Central memory CD4-positive, alpha-beta T cell (primary cell): ENCODE measurements at places on chromosomes 1 and 21.

DNA sequence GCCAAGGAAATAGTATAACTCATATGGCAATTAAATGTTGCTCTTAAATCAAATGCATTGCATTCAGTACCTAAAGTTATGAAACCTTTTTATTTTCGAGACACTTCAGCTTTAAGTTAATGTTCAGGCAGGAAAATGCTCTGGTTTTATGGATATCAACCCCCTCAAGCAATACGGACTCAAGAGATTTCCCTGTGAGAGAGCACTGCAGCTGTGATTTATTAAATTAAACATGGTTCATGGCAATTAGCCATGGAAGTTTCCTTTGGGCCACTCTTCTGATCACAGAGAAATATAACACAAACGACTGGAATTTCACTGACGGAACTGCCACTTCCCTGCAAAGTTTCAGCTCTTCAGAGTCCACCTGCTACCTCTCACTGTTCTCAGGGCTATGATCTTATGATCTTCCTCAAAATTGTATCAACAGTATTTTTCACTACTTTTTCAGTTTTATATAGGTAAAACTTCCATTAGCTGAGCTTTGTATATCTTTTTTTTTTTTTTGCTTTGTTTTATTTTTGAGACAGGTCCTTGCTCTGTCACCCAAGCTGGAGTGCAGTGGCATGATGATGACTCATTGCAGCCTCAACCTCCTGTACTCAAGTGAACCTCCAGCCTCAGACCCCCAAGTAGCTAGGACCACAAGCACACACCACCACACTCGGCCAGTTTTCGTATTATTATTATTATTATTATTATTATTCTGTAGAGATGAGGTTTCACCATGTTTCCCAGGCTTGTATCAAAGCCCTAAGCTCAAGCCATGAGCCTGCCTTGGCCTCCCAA lies 923.1 kb upstream of the TMPRSS15 start:
- DNase-seq: no peak

DNA sequence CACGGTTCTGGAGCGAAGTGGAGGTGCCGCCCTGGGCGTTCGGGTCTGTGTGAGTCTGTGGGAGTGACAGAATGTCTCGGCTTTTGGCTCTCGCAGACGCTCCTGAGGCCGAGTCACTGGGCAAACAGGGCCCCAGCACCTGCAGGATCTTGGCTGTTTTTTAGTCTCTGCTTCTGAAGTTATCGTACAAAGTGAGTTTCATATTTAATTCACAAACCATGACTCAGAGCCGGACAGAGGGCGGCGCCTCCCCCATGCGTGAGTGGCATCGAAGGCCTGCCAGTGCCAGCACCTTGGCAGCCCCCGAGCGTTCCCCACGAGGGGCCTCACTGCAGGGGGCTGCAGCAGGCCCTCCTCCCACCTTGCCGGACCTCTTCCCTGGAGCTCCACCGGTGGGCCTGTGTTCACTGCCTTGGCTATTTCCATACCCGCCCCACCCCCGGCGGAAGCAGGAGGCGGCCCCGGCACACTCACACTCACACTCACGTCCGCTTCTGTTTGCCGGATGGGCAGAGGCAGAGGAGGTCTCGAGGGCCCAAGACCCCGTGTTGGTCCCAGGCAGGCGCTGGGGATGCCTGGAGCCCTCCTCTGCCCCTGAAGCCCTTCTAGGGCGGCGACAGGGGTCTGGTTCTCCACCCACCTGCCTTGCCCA lies 56.3 kb downstream of the MORN1 start:
- DNase-seq: no peak

GRCh38 chr1:40057310-40058030 lies 16.9 kb downstream of the CAP1 start:
- no peak for DNase-seq

DNA sequence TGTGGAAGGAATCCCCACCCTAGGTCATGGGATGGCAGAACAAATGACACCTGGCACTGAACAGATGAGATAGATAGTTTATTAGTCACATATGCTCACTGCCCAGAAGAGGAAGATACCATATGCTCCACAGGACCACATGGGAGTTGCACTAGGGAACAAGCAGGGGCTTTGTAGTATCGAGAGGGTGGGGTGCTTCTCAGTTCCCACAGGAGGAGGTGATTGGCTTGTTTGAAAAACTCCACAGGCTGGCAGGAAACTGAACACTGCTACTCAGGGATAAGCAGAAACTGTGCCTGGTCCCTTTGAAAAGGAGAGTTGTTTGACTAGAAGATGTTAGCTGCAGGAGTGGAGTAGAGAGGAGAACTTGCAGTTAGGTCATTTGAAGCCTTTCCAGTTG lies 31.9 kb upstream of the RXRG start:
- no peak for DNase-seq

DNA sequence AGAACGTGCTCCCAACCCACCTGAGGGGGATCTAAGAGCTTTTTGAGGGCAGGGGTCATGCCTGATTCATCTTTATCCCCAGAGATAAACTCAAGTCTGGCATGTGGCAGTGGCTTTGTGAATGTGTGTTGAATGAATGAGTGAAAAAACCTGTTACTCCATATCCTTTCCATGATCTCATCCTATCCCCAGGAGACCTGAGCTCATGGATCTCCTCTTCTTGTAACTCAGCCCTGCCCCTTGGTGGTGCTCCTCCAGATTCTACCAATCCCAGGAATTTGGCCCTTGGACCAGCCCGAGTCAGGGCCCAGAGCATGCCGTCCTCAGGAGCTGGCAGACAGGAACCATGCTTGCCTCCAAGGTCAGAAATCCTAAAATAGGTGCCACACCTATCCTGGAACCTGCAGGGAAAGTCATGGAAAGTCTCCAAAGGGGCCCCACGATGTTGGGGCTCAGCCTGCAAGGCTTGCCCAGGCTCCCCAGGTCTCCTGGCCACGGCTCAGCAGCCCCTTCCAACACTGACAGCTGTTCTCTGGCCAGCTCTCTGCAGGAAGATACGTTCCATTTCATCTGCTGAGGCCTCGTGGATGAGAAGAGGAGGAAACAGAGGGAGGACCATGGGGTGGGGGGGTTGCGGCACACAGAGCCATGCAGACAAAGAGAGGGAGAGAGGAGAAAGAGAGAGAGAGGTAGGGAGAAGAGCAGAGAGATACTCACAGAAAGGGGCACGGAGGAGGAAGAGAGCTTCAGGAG lies 214.6 kb downstream of the TRABD2B start:
- no peak for DNase-seq

- DNase-seq: no peak
These were observed 1.1 kb upstream of the GADD45A start for GRCh38 chr1:67683766-67684525.

DNA sequence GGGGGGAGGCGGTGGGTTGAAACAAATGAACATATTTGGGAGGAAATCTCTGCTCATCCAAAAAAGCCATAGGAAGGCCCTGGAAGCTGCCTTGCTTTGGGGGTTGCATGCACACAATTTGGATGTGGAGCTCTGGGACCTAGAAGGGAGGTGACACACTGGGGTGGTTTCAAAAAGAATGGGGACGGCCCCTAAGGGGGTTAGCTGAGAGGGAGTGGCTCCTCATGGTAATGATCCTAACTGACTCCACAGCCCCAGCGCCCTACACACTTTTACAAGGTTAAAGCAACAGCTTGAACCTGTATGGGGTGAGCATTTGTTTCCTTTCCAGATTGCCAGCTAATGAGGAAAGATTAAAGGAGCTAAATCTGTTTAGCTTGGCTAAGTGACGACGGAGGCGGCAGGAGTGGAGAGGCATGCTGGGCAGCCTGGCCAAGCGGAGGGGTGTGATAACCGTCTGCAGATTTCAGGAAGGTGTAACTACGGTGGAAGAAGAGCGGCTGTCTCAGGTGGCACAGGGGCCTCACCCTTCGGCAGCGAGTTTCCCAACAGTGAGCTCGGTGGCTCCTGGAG lies 107.3 kb downstream of the RNF220 start:
- no peak for DNase-seq

DNA sequence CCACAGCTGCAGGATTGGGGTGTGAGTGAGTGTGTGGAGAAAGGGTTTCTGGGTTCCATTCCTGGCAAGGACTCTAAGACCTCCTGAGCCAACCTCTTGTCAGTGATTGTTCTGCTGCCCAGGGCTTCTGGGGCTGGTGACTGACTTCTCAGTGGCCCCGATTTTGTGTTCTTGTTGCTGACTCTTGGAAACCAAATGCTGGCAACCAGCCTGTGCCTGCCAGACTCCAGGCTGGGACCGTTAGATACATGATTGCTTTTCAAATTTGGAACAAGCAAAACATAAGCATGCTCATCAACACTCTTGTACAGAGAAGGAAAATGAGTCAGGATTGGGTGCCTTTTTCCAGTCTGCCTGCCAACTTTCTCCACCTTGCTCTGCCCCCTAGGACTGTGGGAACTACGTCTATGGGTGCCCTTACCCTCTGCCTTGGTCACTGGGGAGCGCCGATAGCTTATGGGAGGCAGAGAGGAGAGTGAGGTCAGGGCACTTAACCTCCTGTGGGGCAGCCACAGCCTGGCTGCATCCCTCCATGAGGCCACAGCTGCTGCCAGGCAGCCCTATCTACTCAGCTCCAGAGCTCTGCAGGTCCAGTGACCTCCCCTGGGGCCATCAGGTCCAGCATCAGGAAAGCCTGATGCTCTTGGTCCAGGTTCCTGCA lies 39.3 kb upstream of the EPS8L3 start:
- no peak for DNase-seq

DNA sequence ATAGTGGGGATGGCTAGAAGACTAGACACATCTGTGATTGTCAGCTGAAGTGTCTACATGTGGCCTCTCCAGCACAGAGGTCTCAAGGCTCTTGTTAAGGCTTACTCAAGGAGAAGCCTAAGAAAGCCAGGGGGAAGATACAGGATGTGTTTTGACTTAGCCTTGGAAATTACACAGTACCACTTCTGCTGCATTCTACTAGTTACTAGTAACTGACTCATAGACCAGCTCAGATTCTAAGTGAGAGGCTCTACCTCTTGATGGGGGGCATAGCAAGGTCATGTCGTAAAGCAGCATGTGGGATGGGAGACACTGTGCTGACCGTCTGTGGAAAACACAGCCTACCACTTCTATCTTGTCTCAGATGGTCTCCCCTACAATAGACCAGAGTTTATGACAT lies 99.5 kb downstream of the UBE2U start:
- no peak for DNase-seq

- DNase-seq: no peak
These were observed 20.6 kb downstream of the TRAF5 start for GRCh38 chr1:211347077-211347844.

DNA sequence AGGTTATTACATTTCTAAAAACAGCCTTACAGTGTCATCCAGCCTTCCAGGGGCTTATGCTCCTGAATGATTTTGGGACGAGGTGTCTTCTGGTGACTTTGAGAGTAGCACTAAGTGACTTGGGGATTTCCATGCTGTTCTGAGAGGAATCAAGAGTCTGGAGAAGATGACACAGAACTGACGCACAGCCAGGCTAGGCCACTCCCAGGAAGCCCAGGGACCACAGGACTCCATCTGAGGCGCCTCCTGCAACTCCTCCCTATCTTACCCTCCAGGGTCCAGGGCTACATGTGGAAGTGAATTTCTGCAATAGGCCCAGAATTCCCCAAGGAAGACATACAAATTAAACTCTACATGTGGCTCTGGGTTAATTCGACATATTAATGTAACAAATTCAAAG lies 92.5 kb downstream of the SLC25A24 start:
- peak; percentile 9 for DNase-seq

DNA sequence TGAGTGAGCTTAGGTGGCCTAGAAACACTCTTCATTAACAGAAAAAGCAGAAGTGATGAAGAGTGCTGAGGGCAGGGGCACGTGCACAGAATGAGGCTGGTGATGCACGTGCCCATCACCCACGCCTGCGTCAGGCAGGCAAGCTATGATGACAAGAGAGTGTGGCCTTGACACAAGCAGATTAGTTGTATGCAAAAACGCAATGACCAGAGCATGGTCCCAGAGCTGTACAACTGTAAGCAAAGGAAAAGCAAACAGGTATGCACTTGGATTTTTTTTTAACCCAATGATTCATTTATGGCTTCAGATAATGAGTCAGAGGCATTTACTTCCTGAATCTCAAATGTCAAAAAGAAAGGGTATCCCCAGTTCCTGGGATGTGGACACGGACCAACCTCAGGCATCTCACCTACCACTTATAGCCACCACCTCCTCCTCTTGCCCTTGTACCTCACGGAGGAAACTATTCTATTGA lies 9.1 kb upstream of the TMEM61 start:
- no peak for DNase-seq

GRCh38 chr1:161864577-161864976 lies 98.5 kb downstream of the ATF6 start:
- no peak for DNase-seq

DNA sequence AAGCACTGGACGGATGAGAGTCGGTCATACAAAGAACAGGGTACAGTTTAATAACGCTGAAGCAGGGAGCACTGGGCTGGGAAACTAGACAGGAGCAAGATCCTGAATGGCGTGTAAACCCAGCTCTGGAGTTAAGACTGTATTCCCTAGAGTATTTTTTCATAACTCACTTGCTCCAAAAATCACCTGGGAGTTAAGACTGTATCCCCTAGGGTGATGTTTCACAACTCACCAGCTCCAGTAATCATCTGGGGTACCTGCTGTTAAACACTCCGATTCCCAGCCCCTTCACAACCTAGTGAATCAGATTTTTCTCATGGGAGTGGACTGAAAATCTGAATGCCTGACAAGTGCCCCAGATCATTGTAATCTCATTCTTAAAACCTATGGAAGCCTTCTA lies 123.2 kb downstream of the MAB21L3 start:
- DNase-seq: no peak

GRCh38 chr1:81703756-81704463 lies 96.8 kb upstream of the ADGRL2 start:
- DNase-seq: no peak
